T-helper 17 cell (primary cell): ENCODE measurements at places on chromosomes 12 and 14.

DNA sequence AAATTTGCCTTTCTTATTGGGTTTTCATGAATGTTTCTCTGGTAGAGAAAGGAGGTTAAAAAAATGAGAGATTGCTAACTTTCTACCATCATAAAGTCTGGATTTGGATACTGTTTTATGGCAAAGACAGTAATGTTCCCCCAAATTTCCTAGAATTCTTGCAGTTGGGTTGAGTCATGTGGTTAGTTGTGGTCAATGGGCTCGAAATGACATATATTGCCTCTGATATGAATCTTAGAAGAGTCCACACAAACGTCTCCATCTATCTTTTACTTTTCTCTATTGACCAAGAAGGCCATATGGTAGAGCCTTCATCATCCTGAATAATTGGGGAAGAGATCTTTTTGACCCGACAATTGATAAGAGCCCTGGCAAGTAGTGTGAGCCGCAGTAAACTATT lies 119.5 kb upstream of the PMCH start:
- DNase-seq, result no peak

GRCh38 chr12:104588921-104589590 lies 132.3 kb downstream of the CHST11 start:
- no peak for DNase-seq

- no peak for DNase-seq
Observed at GRCh38 chr14:33647385-33647786, 303.5 kb downstream of the EGLN3 start.

DNA sequence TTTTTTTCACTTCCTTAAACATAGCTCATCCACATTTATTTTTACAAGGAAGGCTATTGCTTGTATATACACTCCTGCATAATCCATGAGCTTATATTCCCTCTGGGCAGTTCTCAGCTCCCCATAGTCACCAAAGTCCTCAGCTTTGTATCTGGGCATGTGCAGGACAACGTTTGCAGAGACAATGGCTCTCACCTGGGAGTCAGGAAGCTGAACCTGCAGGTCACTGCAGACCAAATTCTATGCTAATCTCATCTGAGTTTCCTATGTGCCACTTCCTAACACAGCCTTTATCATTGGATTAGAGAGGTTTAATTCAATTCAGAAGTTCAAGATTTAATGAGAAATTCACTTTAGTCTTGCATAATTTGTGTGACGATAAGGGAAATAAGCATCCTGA lies 131.5 kb downstream of the KCNK10 start:
- no peak for DNase-seq

- no peak for DNase-seq
Observed at GRCh38 chr12:117377758-117378157, 16.3 kb upstream of the NOS1 start.

GRCh38 chr12:75774261-75775052 lies 257.1 kb downstream of the PHLDA1 start:
- DNase-seq, result no peak

DNA sequence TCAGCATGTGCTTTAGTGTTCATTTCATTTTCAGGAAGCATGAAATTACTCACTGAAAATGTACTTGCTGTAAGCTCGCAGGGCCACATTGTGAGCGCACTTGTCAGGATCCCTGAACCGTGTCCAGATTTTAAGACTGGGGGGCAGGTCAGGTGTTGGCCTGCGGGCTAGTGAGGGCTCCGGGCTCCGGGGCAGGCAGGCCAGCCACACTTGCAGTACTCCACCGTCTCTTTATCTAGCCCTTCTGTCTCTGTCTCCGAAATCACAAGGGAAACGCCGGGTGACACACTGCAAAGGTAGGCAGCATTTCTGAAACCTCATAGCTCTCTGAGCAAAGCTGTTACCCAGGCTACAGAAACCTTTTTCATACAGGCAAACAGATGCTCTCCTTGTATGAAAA lies 98.7 kb downstream of the EML1 start:
- DNase-seq, result no peak

DNA sequence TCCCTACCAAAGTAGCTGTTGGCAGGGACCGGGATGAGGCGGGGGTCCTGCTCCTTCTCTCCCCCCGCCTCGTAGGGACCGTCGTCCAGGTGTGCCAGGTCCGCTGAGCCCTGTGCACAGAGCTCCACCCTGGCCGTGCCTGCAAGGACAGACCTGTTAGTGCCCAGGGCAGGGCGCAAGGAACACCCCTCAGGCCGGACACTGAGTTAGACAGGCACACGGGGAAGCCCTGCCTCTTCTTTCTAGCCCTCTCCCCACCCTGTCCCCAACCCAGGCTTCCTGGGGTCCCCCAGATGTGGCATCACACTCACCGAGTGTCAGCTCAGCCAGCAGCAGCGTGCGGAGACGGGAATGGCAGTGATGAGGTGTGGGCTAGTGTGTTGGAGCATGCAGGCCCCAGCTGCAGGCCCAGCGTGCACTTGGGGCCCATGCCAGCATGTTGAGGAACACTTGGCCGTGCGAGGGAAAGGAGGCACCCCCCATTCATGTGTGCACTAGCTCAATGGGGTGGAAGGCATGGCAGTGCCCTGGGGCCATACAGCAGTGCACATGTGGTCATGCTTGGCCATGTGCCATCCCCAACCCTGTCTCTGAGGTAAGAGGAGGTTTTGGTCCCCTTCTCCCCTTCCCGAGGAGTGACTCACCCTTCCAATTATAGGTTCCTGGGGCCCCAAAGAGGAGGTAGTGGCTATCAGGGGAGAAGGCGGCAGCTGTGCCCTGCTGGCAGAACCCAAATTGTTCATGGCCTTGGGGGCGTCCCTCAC lies 7.3 kb downstream of the ITGA7 start:
- DNase-seq, result no peak

- no peak for DNase-seq
Observed at GRCh38 chr12:57341275-57341990, 89.4 kb downstream of the R3HDM2 start.
